Stimulated activated CD4-positive, alpha-beta T cell treated with anti-CD3 and anti-CD28 coated beads, Interleukin-15, amount 100 ng/mL, for 1 hour (primary cell): ENCODE measurements at places on chromosomes 7 and 10.

DNA sequence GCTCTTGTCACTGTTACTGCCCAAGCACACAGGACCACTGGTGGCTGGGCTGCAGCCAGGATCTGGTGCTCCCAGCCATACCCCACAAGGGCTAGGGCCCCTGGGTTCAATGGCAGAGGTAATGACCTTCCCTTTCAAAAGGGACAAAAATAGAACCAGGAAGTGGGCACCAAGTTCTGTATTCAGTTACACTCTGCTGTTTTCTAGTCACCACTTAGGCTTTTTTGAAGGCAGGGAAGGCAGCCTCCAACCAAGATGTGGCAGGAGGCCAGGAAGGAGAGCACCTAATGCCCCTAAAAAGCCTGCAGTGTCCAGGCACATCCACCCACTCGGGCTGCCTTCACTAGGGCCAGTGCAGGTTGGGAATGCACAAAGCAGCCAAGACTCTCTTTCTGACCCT, 47.8 kb downstream of the NOD1 start:
- no peak for DNase-seq

GRCh38 chr10:133394801-133395221, 854 bp downstream of the MTG1 start:
- no peak for DNase-seq

DNA sequence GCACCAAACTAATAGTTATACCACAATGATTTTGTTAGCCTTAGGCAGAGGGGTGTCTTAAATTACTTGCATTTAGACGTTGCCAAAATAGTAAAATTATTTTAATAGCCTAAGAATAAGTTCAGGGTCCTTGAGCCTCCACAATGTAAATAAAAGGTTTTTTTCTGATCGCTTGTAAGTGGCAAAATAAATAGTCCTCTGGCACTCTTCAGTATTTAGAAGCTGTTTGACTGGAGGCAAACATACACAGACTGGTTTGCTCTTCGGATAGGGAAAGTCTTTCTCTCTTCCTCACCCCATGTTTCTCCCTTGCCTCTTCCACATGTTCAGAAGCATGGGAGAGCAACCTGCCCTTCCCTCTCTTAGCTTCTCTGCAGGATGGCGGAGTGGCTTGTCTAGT, 49.5 kb upstream of the FAM180A start:
- no peak for DNase-seq

GRCh38 chr10:86413046-86413728, 46.6 kb upstream of the GRID1 start:
- DNase-seq: no peak

DNA sequence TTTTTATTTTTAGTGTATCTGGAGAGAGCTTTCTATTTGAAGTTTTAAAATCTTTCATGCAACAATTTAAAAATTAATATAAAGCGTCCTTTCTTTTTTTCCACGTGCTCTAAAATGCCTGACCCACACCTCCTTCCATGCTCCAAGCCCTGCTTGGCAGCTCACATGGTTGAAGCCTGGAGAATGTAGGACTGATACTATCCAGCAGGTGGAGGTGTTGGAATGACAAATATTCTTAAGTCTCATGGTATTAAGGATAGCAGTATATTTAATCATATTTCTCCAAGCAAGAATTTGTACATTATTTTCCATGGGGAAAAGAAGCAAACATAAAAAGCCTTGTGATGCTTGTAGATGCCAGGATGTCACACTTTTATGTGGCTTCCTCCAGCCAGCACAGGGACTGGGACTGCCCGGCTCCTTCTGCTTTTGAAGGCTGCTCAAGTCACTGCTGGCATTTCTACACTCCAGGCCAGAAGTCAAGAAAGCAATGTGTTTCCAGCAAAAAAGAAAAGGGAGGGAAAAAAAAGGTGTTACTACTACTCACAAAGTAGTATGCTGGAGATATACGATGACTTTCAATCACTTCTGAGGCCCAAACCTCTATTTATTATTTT, 49.7 kb downstream of the BZW2 start:
- no peak for DNase-seq

GRCh38 chr10:119176166-119176565, 2.4 kb downstream of the PRDX3 start:
- no peak for DNase-seq

DNA sequence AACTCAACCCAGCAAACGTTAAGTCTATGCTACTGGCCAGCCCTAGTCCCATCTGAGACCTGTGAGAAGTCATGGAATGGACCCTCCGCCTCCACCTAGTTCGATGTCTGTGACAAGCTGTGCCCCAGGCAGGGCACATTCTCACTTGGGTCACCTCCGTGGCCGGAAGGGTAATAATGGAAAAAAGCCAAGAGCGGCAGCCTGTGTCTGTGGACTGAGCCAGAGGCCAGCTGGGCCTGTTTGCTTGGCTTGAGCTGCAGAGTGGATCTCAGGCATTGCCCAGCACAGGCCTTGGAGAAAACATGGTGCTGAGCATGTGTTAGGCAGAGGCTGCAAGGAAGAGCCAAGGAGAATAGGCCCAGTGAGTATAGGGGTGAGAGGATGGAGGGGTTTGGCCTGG, 97.8 kb downstream of the GALNT17 start:
- no peak for DNase-seq

DNA sequence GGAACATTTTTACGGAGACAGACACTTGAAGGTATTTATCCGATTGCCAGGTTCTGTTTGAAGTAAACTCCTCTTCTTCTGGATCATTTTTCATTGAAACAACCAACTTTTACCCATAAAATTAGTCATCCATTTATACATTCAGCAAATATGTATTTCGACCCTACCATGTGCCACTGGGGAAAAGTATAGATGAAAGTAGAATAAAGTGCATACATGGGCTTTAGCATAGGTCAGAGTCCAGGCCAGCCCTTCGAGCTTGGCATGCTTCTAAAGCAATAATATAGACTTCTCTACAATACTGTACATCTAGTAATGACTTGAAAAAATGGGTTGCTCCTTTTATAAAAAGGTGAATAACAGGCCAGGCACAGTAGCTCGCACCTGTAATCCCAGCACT, 10.1 kb downstream of the SLC25A16 start:
- DNase-seq: no peak

DNA sequence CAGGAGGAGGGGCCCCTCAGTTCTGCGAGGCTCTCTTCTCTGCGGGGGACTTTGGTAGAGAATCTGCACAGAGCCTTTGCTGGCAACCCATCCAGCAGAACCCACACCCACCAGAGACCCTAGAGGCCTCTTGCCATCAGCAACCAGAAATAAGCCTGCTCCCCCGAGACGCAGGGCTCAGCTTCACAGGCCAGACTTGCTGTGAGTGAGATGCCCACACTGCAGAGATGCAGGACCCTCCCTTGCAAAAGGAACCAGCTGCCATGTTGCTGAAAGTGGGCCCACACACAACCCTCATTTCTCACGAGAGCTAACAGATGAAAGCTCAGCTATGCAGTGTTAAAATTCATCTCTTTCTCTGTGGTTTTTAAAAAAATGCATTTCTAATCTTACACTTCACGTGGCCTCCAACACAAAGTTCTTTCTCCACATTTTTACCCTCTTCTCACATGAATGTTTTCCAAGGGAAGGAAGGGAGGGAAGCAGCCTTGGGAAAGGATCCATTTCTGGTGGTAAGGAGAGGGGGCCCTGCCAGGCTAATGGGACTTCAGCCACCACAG, 171.6 kb downstream of the CCDC3 start:
- no peak for DNase-seq

- DNase-seq: no peak
These were observed 395.4 kb upstream of the NFE2L3 start for GRCh38 chr7:25756601-25757000.

DNA sequence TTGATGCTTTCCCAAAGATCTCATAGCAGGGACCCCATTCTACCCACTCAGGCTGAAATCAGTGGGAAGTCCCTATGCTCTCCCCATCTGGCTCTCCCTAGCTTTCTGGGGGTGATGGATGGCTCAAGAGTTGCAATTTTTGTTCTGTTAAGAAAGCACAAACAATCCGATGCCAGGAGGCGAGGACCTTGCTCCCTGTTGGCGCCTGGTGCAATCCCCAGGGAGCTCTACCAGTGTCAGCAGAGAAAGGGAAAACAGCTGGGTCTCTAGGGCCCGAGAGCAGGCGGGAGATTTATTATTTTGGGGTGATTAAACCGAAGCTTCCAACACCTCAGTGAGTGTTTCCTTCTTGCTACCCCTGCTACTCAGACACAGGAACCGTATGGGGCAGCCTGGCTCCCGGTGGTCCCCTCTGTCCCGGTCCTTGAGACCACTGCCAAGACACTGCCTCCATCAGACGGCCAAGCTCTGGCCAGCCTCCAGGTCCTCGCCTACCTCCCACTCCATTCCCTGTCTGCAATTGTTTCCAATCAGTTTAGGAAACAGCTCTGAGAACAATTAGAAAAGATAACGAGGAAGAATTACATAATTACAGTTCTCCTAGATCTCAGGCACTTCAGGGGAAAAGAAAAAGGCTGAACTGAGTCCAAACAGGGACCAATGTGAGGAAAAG, 147.9 kb downstream of the PLXNA4 start:
- DNase-seq: no peak

- no peak for DNase-seq
These were observed 47.6 kb downstream of the ABRAXAS2 start for GRCh38 chr10:124849111-124849773.

DNA sequence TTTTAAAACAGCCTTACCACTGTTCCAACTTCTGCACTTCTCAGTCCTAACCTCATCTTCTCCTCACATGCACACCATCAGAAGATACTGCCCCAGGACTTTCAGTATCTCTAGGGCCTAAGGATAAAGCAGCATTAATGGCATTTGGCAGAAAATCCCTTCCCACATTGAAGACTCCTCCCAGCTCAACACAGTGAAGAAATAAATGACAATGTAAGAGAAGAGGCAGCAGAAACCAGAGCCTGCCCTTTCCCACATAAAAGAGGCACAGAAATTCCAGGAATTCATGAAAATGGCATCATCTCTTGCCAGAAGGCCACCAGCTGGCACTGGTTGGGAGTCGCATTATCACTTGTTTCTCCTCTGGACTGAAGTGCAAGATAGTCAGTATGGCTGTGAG, 3.7 kb downstream of the GCC1 start:
- no peak for DNase-seq

DNA sequence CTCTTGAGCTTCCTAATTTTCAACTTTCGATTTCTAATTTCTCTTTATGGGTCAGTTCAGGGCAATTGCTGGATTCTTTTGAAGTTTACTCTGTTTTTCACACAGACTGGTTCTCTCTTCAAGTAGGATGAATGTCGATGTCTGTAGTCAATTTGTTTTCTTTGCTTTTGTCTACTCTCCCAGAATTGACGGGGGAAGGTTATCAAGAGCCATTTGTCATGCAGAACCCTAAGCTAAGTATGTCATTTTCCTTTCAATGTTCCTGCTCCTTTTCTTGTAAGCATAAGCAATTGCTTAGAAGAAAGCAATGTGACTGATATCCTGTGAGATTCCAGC, 53.7 kb downstream of the SLC39A12 start:
- DNase-seq: no peak

- DNase-seq: no peak
These were observed 239.3 kb upstream of the SEMA3C start for GRCh38 chr7:81158189-81158588.

DNA sequence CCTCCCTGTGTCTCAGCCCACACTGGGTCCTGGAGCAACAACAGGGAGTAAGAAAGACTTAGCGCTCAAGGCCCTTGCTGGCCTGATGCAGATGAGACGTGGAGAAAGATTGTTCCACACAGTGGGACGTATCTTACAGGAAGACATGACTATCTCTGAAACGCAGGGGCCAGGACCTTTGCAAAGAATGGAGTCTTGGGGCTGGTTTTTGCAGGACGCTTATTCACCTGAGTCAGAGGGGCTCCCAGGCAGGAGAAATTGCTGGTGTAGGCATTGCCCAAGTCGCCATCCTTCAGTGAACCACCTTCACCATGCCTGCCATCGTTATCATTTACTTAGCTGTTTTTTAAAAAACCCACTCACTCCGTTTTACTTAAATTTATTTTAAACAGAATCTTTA, 11.8 kb upstream of the GDF10 start:
- DNase-seq: no peak

DNA sequence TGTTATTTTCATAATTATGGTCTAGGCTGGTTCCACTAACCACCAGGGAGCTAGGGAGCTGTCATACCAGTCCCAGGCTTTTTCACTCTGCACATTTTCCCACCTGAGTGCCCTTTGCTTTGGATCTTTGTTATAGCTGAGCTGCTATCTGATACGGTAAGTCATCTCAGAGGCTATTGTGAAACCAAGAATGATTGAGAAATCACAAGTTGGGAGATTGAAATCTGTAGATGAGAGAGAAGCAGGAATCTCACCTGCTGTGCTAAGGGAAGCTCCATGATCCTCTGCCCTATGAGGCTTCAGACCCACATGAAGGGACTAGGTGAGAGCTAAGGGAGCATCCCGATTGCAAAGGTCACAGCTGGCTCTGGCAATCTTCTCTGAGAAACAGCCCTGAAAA, 307.8 kb downstream of the REEP3 start:
- DNase-seq: no peak

DNA sequence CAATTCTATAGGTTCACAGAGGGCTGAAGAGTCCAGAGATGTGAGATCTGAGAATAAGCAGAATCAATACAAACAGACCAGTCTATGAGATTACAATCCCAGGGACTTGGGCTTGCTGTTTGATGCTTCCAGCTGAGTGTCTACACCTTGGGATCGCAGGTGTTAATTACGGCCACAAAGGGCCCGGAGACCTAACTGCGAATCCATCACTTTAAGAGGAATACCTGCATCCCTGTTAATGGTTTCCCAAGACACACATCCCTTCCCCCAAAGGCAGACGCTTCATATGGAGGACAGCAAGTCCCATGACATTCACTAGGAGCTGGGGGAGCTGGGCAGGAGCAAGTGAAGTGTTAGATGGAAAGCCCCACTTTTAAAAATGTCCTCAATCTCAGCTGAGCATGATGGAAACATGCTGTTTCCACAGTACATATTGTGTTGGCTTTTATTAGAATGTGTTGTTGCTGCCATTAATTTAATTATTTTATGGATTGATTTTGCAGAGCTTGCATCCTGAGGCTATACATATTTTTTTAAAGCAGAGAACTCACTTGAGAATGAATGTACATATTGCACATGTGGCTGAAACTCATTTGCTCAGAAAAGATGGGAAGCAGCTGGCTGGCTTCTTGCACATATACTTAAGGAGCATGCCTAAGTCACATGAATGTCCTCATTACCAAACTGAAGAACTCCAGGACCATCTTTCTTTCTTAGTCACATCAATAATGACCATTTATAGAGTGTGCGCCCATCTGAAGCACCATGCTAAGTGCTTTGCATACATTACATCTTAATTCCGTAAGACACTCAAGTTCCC, 151.3 kb downstream of the NEBL start:
- DNase-seq: no peak

DNA sequence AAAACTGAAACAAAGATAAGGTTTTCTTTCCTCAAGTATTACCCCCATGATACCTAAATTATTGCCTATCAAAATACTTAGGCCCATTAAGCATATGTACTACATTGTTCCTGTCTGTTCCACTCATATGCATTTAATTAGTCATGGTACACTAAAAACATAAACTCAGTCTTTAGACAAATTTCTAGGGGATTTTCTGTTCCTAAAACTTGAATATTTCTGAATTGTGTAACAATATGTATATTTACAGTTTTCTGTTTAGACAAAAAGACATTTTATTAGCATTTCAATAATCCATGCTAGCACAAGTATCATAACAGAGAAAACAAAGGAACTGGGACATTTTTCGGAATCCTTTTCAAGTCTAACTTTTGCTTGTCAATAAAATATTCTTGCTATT, 234.2 kb downstream of the CRPPA start:
- DNase-seq: no peak

GRCh38 chr7:139081584-139081983, 27.9 kb downstream of the ZC3HAV1 start:
- DNase-seq: no peak
